NCI-H2171 (cell line): ENCODE measurements at places on chromosomes 3 and 15.

GRCh38 chr3:101320475-101320874 lies at the start of gene IMPG2:
Gene IMPG2, minus strand, starts transcription at chr3:101320575. Its CDS starts 203 bp downstream, at chr3:101320372.
- DNase-seq: no peak

DNA sequence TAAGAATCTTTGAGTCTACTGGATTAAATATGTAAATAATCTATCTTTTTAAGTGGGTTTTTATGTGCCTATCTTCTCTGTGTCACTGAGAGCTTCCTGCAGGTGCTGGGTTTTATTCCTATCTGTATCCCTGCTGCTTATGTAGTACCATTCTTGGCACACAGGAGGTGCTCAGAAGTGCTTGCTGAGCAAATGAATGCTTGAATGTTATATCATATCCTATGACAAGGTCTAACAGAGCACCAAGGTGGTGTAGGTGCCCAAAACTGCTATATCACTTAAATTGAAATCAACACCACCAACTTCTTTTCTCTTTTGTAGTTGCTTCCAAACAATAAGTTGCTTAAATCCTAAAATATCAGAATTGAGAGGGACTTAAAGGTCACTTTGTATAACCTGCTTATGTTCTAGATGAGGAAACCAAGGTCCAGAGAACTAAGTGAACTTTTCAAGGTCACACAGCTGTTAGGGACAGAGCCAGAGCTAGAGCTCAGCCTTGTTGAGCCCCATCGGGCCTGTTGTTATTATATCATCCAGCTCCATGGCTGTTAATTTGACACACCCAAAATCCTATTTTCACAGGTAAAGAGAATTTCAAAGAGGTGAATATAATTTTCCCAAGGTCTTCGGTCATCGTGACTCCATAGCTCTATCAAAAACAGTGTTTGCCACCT lies 46.0 kb downstream of the CCNL1 start:
- no peak for DNase-seq

DNA sequence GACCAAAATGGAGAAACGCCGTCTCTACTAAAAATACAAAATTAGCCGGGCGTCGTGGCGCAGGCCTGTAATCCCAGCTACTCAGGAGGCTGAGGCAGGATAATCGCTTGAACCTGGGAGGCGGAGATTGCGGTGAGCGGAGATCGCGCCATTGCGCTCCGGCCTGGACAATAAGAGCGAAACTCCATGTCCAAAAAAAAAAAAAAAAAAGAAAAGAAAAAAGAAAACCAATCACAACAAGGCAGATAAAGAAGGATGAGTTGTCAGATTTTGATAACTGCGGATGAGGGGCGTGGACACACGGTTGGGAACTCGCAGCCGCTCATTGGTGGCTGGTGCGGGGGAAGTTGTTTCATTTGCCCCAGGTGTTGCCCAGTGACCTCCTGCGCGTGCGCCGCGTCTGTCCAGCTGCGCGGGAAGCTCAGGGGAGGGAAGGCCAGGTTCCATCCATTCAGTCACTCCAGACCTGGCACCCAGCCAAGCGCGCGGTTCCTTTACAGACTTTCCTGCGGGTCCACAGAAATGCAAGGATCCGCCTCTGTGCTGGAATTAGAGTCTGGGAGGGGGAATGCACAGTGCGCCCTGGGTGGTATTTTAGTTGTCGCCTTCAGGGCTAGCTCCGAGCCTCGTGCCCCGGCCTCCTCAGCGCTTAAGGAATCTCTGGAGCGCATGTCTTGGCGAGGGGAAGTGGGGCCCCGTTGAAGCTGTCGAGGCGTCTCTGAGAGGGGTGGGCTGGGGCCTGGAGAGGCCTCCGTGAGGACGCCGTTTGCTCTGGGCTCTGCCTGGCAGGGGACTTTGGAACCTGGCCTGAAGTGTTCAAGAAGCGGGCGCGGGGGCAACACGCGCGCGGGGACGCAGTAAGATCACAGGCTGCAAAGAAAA lies 708 bp upstream of the GCHFR start:
- no peak for DNase-seq

GRCh38 chr3:191425322-191425734 lies 35.6 kb upstream of the PYDC2 start:
- no peak for DNase-seq

DNA sequence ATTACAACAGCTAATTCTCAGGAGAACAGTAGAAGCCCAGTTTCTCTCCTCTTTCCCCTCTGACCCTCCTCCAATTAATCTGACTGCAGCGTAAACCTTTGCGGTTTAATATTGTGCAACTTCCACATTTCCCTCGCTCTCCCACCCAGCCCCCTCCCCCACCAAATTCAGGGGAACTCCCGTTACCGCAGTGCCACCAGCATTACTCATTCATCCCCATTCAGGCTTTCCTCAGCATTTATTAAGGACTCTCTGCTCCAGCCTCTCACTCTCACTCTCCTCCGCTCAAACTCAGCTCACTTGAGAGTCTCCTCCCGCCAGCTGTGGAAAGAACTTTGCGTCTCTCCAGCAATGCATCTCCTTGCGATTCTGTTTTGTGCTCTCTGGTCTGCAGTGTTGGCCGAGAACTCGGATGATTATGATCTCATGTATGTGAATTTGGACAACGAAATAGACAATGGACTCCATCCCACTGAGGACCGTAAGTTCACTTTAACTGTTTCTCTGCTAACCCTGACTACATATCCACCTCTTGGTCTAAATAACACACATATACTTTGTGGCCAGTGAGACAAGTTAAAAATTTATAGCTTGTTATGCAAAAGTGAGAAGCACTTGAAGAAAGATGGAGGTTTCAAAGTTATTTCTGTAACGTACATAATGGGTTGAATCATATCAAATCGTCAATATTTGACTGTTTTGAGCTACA lies at the start of gene PTX3:
TSS of gene PTX3 (plus strand) at position 268 of the 709 bp plus-strand sequence. CDS start at position 352, 84 bp downstream.
- DNase-seq: no peak

DNA sequence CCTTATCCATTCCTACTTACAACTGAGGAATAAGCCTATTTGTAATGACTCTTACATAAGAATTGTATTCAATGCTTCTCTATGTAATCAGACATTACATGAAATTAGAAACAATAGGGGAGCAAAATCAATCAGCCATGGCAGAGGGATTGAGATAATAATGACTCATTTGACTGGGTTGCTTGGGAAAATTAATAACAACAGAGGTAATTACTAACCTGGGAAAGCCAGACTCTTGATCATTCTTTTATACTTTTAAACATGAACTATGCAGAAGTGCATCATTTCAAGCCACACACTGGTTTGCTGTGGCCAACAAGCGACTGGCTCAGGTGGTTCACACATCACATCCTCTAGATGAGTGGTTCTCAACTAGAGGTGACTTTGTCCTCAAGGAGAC lies 126.3 kb upstream of the CRBN start:
- DNase-seq: no peak

DNA sequence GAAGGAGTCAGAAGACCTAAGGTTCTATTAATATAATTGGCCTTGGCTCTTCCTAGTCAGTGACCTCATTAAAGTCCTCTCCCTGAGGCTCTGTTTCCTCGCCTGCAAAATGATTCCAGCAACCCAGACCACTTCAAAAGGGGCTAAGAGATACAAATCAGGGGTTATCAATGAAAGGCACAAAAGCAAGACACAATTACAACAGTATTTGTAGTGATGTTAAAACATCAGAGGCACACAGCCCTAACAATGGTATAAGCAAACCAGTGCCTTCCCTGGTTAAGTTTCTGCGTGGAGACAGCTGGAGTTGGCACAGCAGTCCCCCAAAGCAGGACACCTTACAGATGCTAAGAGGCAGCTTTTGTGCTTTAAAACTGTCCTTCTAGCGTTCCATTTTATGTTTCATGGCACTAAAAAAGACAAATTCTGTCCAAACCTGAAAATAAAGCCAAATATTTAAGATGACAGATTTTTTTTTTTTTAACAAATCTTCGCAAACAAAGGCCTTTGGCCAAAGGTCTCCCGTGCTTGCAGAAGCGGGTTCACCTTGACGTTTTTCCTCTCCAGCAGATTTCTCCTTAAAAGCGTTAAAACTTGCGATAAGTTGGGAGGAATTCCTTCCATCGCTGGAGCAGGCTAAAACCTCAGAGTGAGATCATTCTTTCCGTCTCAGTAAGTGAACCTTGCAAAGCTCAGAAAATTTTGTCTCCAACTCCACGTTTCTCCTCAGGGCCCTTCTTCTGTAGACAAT lies 999 bp downstream of the ZNF280D start:
- DNase-seq: no peak

- DNase-seq: no peak
Observed at GRCh38 chr3:38404286-38404685, 49.4 kb upstream of the ACVR2B start.

DNA sequence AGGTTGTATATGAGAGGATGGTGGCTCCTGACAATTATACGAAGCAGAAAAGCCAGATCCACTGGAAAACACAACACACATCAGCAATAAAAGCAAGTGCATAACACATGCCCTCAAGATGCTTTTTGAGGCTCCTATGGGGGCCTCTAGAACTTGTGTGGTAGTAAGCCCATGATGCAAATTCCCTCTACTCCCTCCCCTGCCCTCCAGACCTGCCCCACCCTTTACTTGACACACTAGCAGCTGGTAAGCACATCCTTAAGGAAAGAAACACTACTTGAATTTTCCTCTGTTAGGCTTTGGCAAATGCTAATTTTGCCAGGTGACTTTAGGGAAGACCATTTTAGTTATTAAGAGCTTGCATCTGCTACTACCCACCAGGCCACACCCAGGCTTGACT lies 29.2 kb downstream of the USP4 start:
- DNase-seq: no peak

- DNase-seq: no peak
Observed at GRCh38 chr3:115804200-115804599, 180.9 kb downstream of the GAP43 start.

GRCh38 chr3:16927485-16927884 lies 42.7 kb downstream of the PLCL2 start:
- no peak for DNase-seq

DNA sequence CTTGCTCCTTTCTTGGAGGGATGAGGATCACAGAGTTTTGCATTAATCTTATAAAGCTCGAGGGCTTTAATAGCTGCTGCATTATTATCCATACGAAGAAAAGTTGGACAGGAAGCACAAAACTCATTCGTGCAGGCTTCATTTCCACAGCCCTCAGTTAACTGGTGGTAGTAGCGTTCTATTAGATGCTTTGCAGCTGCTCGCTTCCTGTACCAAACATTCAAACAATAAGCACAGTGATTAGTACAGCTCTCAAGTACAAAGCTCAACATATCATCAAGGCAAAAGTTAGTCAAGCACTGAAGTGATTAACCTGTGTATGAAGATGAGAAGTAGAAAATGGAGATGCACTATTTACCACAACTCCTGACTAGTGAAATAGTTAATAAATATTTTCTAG lies 63.3 kb downstream of the UBE3A start:
- DNase-seq: no peak

- DNase-seq: no peak
Observed at GRCh38 chr3:27160146-27160545, 209.0 kb downstream of the NEK10 start.
